PC-3 (cell line): ENCODE measurements at places on chromosomes 11 and 22. TPM values are rescaled to one million over a fixed set of nuclear protein-coding genes. Genes with fewer than 3 reads are reported as not detected.

DNA sequence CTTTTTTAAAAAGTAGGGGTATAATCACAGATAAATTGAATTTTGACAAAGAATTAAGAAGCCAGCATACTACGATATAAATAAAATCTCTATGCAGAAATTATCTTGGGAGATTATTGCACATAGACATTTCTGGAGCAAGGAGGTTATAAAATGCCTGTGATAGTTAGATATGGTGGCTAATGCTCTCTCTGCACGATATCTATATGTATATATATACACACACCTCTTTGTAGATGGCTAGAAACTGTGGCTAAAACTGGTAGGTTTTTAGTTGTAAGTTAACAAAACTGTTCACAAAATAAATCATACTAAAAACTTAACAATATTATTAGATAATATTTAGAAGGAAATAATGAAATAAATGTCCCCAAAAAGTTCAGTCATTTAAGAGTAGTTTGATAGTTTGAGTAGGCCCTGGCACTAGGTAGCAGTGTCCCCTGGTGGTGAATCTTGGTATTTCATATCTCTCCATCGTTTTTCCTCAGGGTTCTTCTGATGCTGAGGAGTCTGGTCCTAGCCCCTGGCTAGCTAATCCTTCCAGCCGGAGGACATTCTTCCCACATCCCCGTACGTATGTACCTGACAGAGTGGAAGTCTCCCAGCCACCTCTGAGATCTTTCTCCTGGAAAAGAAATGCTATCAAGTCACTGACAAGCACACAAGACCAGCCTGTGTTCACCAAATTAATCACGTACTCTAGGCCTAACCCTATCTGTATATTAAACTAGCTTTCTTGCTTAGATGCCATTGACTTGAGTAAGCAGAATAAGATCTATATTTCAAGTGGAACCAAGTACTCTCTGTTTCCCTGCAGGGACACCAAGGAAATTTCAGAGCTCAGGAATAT, 32.2 kb downstream of the ART5 start:
- H3K4me1 ChIP-seq = peaks cover 3% of the 10 kb centered on the region; the same call in 1 of the 2 replicates
- H3K4me3 ChIP-seq = no peak overlapping the region
- 0 out of 2 replicates have a peak, but pooled peaks cover 3% of the 10 kb centered on the region for H3K27me3 ChIP-seq
- no peak overlapping the region for H3K27ac ChIP-seq

GRCh38 chr11:102791271-102792036, 6.5 kb downstream of the MMP1 start:
- peaks cover 19% of the 10 kb centered on the region; the same call in 1 of the 2 replicates for H3K4me1 ChIP-seq
- DNase-seq = peak; percentile 73
- no peaks in the 10 kb centered on the region for H3K27me3 ChIP-seq
- H3K36me3 ChIP-seq = no peaks in the 10 kb centered on the region
- H3K4me3 ChIP-seq = no peak overlapping the region

- no peaks in the 10 kb centered on the region for H3K36me3 ChIP-seq
- H3K4me1 ChIP-seq = peaks cover 8% of the 10 kb centered on the region
- no peak for DNase-seq
- H3K4me3 ChIP-seq = no peak overlapping the region
- no peak overlapping the region for H3K27ac ChIP-seq
These were observed 43.6 kb downstream of the GALNT18 start for GRCh38 chr11:11577932-11578911.

DNA sequence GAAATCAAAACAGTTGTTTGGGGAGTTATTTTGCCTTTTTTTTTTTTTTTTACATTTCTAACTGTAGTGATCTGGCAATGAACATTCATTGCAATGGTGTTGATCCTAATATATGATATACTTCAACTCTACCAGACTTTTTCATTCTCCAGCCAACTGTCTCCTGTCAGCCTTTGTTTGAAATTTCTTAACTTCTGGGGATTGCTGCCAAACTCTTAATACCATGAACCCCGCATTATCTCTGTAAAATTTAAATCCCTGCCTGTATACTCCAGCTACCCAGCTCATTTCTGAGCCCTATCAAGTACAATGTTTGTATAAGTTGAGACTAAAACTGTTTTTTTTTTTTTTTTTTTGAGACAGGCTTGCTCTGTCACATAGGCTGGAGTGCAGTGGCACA, 280.7 kb downstream of the TTC28 start:
- 0 out of 2 replicates have a peak, but pooled peaks cover 4% of the 10 kb centered on the region for H3K4me1 ChIP-seq
- no peak overlapping the region for H3K27ac ChIP-seq
- no peaks in the 10 kb centered on the region for H3K36me3 ChIP-seq
- DNase-seq = no peak

GRCh38 chr11:120030411-120030810, 107.5 kb downstream of the TRIM29 start:
- no peak overlapping the region for H3K4me3 ChIP-seq
- H3K27ac ChIP-seq = no peak overlapping the region
- no peaks in the 10 kb centered on the region for H3K36me3 ChIP-seq

- no peak overlapping the region for H3K27ac ChIP-seq
- peak overlapping the region; percentile 49 for H3K4me3 ChIP-seq
- peaks cover 28% of the 10 kb centered on the region for H3K27me3 ChIP-seq
- DNase-seq = peak; percentile 91
- H3K4me1 ChIP-seq = peaks cover 6% of the 10 kb centered on the region; the same call in 1 of the 2 replicates
These were observed 93.9 kb downstream of the TECTA start for GRCh38 chr11:121194731-121195596.

GRCh38 chr22:47568700-47569099, 806.2 kb downstream of the TBC1D22A start:
- no peak for DNase-seq
- no peak overlapping the region for H3K27ac ChIP-seq
- H3K27me3 ChIP-seq = no peaks in the 10 kb centered on the region

DNA sequence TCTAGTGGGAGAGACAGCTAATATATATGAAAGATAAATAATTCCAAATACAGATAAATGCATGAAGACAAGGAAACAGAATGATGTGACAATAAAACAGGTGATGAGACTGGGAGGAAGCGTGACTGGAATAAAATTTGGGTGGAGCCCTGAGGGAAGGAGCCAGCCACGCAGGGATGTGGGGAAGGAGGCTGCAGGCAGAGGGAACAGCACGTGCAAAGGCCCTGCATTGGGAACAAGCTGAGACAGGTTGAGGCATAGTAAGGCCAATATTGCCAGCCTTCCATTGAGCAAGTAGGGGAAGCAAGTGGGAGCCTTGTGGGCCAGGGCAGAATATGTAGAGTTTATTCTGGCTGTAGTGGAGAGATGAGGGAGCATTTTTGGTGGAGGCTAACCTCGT, 107.5 kb upstream of the CRYBB3 start:
- no peaks in the 10 kb centered on the region for H3K36me3 ChIP-seq
- H3K4me3 ChIP-seq = no peak overlapping the region
- no peaks in the 10 kb centered on the region for H3K4me1 ChIP-seq
- H3K27ac ChIP-seq = no peak overlapping the region

GRCh38 chr11:37484298-37484697, 886.3 kb upstream of the RAG2 start:
- peak overlapping the region; percentile 47; the same call in 1 of the 2 replicates for H3K27ac ChIP-seq
- peak; percentile 49 for DNase-seq
- H3K4me1 ChIP-seq = peaks cover 11% of the 10 kb centered on the region
- no peaks in the 10 kb centered on the region for H3K36me3 ChIP-seq
- no peaks in the 10 kb centered on the region for H3K27me3 ChIP-seq

DNA sequence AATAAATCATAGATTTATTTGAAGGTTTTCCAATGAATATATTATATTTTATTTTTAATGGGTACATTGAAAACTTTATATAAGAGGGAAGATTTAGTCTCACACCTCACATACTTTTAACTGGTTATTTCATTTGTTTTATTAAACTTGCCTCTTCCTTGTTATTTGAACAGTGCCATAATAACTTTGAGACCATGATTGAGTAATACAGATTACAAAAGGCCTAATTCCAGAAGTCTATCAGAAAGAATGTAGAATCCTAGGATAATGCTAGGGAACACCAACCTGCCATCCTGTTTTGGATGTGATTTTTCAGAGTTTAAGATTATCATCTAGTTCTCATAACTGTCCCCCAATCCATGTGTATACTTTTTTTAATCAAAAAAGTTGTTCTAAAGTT, 102.7 kb upstream of the BIRC3 start:
- no peak for DNase-seq
- H3K27me3 ChIP-seq = no peaks in the 10 kb centered on the region
- H3K36me3 ChIP-seq = peaks cover 28% of the 10 kb centered on the region
- no peaks in the 10 kb centered on the region for H3K4me1 ChIP-seq

- H3K27me3 ChIP-seq = no peaks in the 10 kb centered on the region
- H3K36me3 ChIP-seq = no peaks in the 10 kb centered on the region
- no peak for DNase-seq
- no peak overlapping the region for H3K4me3 ChIP-seq
These were observed 16.1 kb upstream of the ARHGEF17 start for GRCh38 chr11:73291781-73292524.

DNA sequence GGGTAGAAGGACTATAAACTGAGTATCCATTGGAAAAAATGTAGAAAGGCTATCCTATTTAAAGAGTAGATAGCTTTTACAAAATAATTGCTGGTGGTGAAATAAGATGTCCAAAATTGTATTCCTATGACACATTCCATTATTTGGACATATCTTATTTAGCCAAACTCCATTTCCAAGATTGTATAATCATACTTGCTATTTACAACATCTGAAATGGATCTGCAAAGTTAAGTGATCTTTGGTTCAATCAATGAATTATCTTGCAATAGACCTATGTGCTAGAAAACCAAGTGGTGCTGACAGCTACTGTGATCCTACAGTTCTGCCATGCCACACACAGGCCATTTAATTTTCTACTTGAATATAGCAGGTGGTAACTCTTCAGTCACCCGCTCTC, 11.0 kb upstream of the BLID start:
- H3K4me3 ChIP-seq = no peak overlapping the region
- H3K27me3 ChIP-seq = no peaks in the 10 kb centered on the region
- peaks cover 33% of the 10 kb centered on the region for H3K4me1 ChIP-seq

DNA sequence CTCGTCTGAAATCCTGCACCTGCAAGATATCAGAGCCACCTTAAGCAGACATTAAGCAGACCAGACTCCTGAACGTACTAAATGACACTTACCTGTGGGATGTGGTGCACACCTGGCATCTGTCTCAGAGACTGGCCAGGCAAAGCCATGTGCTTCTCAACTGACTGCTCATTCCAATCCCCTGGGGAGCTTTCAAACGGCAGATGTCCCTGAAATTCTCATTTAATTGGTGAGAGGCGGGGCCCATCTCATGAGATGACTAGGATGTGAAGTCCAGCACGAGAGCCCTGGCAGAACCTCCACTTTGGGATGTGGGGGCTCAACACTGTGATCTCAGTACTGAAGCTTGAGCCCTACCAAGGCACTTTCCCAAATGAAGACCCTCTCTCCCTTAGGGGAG, 84.9 kb upstream of the HMGXB4 start:
- DNase-seq = no peak
- H3K27ac ChIP-seq = no peak overlapping the region
- H3K36me3 ChIP-seq = no peaks in the 10 kb centered on the region

DNA sequence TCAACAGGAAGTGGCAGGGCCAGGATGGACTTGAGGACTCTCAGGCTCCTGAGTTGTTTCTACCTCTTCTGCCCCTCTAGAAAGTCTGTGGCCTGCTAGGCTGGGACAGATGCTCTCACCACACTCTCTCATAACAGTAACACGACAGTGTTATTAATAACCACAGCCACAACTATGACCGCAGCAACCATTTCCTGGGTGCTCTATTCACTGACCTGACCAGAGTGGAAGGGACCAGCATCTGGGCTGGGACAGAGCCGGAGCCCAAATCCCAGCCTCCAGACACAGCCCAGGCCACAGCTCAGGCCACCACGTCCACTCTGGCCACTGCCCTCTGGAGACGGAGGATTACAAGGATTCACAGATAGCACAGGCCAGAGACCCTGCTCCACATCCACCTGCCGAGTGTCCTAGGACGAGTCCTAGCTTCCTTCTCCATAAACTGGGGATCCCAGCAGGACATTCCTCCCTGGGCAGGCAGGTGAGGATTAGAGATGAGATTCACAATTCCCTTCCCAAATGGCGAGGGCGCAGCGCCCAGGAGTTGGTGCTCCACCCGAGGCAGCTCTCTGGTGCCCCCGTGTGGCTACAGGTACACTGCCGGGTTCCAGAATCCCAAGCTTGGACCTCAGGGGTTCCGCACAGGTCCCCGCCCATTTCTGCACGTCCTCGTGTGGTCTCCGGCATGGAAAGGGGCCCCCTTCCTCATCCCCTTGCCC, 7.1 kb downstream of the PNPLA5 start:
- H3K27me3 ChIP-seq = no peaks in the 10 kb centered on the region
- no peaks in the 10 kb centered on the region for H3K4me1 ChIP-seq
- no peaks in the 10 kb centered on the region for H3K36me3 ChIP-seq
- DNase-seq = peak; percentile 54

GRCh38 chr11:20611892-20612291, 12.5 kb downstream of the SLC6A5 start:
- H3K4me3 ChIP-seq = no peak overlapping the region
- H3K27me3 ChIP-seq = 0 out of 2 replicates have a peak, but pooled peaks cover 8% of the 10 kb centered on the region
- H3K36me3 ChIP-seq = no peaks in the 10 kb centered on the region

- H3K36me3 ChIP-seq = no peaks in the 10 kb centered on the region
- H3K4me1 ChIP-seq = no peaks in the 10 kb centered on the region
- H3K4me3 ChIP-seq = no peak overlapping the region
These were observed 30.7 kb downstream of the SLC22A25 start for GRCh38 chr11:63212742-63213141.

UPB1 gene
- total RNA-seq = 0.29 TPM in 1 of 2 replicates, not detected in the other

UPK2 gene
- 0.44 TPM in 1 of 2 replicates, not detected in the other for total RNA-seq

LYVE1 gene
- not detected in 2 replicates for total RNA-seq
